ENCODE measurements at places on chromosomes 11 and 22. TPM values are rescaled to one million over a fixed set of nuclear protein-coding genes. Genes with fewer than 3 reads are reported as not detected.

- no peak for DNase-seq
These were observed 427.8 kb downstream of the LRRC4C start for GRCh38 chr11:41031551-41032060.

The GAL3ST3 gene
- 0.34 TPM for polyA plus RNA-seq

- DNase-seq: no peak
These were observed 1.0 kb downstream of the TSSK2 start for GRCh38 chr22:19132153-19132552.

GRCh38 chr22:27598792-27599191, 202.8 kb downstream of the MN1 start:
- no peak for DNase-seq

- DNase-seq: no peak
These were observed 13.8 kb upstream of the POGLUT3 start for GRCh38 chr11:108511851-108512474.

DNA sequence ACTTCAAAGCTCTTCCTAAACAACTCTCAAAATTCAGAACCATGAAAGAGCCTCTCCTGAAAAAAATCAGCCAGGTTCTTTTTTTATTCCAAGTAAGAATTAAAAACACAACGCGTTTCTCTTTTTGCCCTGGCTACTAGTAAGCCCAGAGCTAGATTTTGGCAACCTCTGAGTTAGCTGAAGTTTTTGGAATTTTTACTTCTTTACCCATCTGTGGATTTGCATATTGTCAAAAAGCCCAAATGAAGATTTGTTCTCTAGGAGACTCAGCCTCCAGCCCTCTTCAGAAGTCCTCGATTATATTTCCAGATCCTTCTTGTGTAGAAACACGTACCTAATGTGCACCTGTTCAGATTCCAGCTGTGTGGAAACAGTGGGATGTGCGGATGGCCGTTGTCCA, 517.9 kb downstream of the TBC1D22A start:
- no peak for DNase-seq

GRCh38 chr11:119537306-119538253, 114.6 kb upstream of the THY1 start:
- DNase-seq: no peak

DNA sequence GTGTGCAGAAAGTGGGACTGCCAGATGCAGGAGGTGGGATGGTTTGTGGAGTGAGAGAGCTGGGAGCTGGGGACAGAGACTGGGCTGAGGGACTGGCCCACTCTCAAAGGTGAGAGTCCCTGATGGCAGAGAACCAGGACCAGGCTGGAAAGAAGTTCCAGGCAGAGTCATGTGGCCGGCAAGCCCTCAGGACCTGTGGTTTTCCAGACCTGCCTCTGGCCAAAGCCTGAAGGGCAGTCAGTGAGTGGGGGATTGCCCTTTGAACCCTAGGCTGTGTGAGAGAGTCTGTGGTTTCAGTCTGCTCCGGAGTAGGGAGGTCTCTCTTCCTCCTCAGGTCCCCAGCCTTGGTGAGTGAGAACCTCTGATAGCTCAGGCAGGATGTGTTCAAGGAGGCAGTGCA, 17.0 kb downstream of the KCNC1 start:
- DNase-seq: no peak

The OR2AG2 gene
- polyA plus RNA-seq: not detected

The CCDC116 gene
- polyA plus RNA-seq: 0.61 TPM

GRCh38 chr11:127998421-127998820, 588.9 kb downstream of the ETS1 start:
- DNase-seq: no peak

DNA sequence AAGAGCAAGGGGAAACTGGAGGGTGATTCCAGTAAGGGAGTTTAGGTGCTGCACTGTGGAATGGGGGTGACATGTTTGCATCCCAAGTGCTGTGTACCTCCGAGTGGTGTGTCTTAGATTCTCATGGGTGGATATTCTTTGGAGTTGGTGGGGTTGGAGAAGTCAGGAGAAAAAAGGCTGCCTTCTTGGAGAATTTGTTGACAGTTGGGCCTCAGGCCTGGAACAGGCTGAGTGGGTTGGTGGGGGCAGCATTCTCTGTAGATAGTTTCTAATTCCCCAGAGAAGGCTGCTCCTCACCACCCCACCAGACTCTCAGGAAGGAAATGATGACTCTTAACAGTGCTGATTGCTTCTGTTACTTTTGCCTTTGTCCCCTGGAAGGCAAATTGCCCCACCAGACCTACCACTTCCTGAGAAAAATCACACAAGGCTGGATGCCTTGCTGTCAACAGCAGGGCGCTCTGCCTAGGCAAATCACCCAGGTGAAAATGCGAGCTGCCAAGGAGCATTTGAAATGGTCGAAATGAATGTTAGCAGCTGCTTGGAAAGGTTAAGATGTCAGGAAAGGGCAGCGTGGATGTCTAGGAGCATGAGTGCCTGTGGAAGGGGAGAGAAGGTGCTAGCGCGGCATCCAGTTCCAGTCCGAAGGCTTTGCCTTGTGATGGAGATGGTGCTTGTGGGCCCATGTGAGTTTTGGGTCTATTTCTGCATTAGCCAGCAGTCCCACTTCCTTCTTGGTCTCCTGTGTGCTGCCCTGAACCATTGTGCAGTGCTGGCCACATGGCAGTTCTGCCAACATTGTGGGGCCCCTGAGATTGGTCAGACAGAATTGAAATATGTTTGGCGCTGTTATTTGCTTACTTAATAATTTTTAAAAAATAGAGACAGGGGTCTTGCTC, 29.7 kb upstream of the SORL1-AS1 start:
- DNase-seq: no peak

GRCh38 chr11:116043857-116044256, 539.6 kb upstream of the CADM1 start:
- DNase-seq: no peak

- peak; percentile 79 for DNase-seq
These were observed 243.9 kb upstream of the SYN3 start for GRCh38 chr22:33302049-33302545.

- DNase-seq: no peak
These were observed 51.4 kb upstream of the DDI1 start for GRCh38 chr11:103985041-103985440.

- DNase-seq: no peak
These were observed 2.2 kb downstream of the PLA2G3 start for GRCh38 chr22:31138126-31138525.

GRCh38 chr11:82315093-82315492, 418.6 kb downstream of the FAM181B start:
- peak; percentile 35 for DNase-seq

DNA sequence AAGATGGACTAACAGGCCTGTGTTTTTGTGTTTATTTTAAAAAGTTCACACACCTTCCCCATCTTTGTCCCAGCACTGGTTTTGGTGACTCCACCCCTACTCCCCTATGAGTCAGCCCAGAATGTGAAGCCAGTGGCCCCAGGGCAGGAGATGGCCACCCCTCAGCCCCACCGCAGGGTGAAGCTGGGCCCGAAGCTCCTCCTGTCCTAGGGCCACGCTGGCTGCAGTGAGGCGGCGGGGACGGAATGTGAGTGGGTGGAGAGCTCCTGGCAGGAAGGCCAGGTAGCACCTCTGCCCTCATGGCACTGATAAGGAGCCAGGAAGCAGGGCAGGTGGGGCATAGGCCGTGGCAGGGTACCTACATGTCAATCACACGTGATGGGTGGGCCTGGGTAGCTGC, 39.9 kb downstream of the SGSM3 start:
- no peak for DNase-seq

- DNase-seq: peak; percentile 70
These were observed 27.8 kb downstream of the CREB3L1 start for GRCh38 chr11:46305295-46305694.

The POU2AF3 gene
- 11.4 TPM for polyA plus RNA-seq

DNA sequence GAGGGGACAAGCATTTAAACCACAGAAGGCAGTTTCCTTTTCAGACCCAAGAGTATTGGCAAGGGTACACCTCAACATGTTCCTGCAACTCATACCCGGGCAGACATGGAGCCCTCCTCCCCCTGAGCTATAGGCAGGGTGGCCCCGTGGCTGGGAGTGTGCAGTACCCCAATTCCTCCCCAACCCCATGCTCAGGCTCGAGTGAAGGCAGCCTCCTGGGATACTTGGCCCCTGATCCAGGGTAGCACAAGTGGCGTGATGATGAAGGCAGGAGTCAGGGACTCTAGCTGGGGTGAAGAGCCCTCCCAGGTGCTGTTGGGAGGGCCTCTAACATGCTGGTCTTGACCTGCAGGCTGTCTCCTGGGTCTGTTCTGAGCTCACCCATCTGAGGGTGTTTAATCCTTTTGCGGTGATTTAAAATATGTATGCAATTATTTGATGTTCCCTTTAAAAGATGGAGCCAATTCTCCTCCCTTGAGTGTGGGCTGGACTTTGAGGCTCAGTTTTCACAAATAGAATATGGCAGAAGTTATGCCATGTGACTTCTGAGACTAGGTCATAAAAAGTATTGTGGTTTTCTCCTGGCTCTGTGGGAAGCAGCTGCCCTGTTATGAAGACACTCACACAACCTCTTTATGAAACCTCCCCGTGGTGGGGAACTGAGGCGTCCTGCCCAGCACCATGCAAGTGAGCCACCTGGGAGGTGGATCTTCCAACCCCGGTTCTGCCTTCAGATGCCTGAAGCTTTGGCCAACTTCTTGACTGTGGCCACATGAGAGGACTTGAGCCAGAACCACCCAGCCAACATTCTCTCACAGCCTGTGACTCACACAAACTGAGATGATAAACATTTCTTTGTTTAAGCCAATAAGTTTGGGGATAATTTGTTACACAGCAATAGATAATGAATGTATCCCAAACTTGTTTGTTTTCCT, 54.7 kb upstream of the NECTIN1 start:
- no peak for DNase-seq

DNA sequence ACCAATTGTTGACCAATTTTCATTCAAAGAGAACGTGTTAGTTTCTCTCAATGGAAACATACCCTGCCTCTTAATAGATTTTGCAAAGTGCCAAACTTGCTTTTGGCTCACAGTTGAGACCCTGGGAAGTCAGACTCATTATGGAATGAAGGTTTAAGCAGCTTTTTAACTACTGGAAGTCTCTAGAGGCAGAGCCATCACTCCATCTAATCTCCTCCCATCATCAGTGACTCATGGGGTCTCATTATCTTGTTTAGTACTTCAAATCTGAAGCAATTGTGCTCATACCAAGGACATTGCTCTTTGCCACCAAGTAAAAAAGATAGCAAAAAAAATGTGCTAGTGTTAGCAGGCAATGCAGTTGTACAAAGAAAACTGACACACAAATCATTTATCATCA, 537.1 kb upstream of the LRRC4C start:
- DNase-seq: no peak

DNA sequence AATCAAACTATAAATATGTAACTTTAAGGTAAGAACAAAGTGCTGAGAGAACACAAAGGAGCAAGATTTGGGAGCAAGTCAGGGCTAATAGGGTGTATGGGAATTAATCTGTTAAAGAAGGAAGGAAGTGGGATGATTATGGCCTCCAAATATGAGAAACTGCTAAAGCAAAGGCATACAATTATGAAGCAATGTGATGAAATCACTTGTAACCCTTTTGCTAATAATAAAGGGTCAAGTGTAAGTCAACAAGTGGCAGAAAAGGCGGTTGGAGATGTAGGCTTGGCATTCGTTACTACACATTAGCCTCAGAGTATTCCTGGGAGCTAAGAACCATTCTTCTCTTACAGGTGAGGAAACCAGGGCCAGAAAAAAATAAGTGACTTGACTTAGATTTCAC, 1002.3 kb upstream of the TENM4 start:
- no peak for DNase-seq

DNA sequence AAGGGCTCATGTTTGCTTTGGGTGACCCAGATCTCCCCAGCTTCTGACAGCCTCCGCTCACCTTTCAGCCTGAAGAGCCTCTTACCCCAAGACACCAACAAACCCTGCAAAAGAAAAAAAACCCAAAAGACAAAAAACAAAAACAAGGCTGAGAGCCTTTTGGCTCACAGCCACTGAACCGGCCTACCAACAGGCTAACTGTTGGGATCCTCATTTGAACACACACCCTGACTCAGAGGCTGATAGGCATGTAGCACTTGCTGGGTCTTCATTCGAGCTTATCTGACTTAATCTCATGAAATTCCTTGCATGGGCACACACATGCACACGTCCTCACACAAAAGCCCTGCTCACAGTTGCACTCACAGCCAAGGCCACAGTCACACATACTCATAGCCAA, 22.9 kb upstream of the TSKU start:
- DNase-seq: no peak

- no peak for DNase-seq
These were observed 6.8 kb downstream of the BID start for GRCh38 chr22:17767233-17768065.

DNA sequence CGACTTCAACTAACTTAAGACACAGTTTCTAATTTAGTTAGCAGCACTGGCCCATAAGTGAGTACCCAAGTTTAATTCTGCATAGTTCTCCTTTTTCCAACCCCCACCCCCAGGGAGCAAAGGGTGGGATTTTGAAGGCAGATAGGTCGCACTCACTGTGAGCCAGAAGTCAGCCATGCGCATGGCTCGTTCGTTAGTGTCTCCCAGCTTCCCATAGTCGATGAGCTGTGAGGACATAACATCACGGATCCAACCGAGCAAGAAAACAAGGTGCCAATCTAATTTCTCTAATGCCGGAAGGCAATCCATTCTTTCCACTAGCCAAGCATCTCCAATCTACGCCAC, 577 bp downstream of the MRPL17 start:
- no peak for DNase-seq

DNA sequence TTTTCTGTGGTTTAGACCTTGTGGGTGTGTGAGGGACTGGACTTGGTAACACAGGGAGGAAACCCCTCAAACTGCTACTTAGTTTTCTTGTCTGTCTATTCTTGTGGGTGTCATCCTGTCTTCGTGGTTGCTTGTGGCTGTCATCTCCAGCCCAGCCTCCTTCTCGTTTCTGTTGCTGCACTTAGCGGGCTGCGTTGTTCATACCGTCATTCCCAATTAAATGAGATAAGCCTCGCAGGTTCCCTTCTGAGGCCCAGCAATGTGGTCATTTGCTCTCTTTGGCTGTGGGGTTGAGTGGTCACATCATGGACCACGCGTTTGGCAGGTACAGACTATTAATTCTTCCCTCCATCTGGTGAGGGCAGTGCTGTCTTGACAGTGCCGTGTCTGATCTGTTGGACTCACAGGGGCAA, 18.8 kb downstream of the PANX1 start:
- DNase-seq: no peak

- peak; percentile 83 for DNase-seq
These were observed 72.1 kb downstream of the PTPRJ start for GRCh38 chr11:48052183-48053044.

DNA sequence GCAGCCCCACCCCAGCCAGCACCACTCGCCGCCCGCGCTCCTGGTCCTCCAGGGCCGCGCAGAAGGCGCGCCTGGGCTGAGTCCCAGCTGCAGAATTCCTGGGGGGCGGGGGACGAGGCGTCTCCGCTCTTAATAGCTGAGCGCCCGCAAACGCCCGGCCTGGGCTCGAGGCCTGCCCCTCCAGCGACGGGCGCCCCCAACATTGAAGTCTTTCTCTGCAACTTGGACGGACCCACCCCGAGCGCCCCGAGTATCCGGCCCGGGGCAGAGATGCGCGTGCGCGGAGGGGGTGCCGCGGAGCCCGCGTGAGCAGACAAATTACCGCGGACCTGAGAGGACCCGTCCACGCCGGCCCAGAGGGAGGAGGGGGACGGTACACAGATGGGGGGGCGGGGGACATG, 6.7 kb upstream of the SYT7 start:
- DNase-seq: peak; percentile 44

The OSBP2 gene
- polyA plus RNA-seq: 15.1 TPM

The IFITM1 gene
- 20.1 TPM for polyA plus RNA-seq

The SYT9 gene
- polyA plus RNA-seq: 0.10 TPM

Data from left lung (tissue), 14 donors.